ENCODE measurements at places on chromosomes 7 and 10.
A peak's percentile ranks its signal among the peaks of the same experiment; 100 is the strongest.

DNA sequence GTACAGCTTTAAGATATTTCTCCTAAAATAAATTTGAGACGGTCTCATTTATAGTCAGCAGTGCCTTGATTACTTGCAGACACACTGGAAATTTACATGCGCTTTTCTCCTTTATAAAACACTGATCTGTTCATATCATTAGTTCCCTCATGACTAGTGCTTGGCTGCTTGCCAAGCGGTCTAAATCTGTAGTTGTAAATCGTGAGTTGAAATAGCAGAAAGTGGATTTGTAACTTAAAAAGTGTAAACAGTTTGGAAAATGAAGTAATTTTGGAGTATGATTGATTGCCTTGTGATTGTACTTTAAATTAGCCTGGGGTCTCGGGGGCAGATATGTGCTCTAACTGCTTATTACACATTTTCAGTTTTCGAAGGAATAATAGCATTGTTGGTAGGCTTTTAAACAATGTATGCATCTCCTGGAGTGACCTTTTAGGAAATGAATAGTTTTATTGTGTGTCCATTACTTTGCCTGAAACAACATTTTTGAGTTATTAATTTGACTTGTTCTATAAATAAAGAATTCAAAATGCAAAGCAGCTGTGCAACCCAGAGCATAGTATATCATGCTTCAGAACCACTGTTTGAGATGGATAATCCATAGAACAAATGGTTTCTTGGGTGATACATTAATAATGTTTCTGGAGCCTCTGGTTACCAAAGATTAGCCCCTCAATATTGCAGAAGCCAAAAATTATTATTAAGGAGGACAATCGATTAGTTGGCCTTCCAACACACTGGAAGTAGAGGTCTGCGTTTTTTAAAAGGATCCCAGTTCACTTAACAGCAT, 73.3 kb downstream of the ARID5B start:
- DNase-seq = no peak

DNA sequence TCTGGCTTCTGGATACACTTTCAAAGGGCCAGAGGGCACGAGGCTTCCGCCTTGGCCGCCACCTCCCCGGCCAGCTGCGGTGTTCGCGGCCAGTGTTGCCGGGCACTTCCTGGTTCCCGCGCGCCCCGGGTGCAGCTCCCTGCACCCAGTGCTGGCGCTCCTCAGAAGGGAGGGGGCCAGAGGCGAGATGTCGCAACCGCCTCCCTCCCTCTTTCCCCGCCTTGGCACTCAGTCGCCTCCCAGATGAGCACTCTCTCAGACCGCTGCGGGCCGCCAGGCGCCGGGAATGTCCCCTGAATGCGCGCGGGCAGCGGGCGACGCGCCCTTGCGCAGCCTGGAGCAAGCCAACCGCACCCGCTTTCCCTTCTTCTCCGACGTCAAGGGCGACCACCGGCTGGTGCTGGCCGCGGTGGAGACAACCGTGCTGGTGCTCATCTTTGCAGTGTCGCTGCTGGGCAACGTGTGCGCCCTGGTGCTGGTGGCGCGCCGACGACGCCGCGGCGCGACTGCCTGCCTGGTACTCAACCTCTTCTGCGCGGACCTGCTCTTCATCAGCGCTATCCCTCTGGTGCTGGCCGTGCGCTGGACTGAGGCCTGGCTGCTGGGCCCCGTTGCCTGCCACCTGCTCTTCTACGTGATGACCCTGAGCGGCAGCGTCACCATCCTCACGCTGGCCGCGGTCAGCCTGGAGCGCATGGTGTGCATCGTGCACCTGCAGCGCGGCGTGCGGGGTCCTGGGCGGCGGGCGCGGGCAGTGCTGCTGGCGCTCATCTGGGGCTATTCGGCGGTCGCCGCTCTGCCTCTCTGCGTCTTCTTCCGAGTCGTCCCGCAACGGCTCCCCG, at the start of gene FFAR4:
TSS of gene FFAR4 (plus strand) at position 231 of the 842 bp plus-strand sequence. CDS start at position 287, 56 bp downstream.
- DNase-seq = no peak

DNA sequence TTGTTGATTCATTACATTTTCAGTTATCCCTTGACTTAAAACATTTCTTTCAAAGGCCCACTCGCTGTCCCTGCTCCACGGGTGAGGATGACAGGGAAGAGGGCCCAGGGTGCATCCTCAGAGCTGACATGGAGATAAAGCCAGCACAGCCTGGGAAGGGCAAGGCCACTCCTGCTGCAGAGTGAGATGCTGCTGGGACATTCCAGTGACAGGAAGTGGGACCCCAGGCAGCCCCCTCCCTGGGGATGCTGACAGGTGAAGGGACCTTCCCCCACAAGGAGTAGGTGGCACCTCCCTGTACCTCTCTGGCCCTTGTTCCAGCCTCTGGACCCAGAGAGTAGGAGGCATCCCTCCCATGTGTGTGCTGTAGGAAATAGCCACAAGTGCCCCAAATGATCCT, 97.8 kb upstream of the DDC start:
- DNase-seq = no peak

- peak; percentile 83 for DNase-seq
Observed at GRCh38 chr7:100626530-100627237, 14.3 kb downstream of the MOSPD3 start.

DNA sequence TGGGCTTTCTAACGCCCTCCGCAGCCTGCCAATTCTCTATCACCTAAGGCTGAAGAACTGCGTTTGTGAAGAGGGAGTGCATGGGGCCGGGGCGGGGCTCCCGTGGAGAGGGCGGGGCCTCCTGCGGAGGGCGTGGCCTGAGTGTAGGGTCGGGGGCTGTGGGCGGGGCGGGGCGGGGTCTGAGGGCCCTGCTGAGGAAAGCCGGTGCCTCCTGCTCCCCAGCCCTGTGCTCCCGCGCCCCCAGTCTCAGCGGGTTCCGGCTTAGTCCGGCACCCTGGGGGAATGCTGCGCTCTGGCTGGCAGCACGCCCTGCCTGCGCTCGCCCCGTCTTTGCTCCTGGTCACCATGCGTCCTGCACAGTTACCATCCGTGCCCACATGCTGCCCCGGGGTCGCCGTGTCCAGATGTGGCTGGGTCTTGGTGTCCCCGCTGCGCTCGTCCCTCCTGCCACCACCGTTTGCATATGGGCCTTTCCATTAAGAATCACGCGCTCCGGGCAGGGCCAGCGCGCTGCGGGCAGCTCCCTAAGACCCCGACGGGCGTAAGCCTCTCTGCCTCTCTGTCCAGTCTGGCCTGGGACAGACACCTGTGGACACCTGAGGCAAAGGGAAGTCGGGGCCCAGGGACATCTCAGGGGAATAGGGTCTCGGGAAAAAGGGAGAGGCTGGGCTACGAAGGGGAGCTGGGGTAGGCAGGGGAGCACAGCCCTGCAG, 144.0 kb upstream of the RET start:
- peak; percentile 72 for DNase-seq

GRCh38 chr10:6987536-6987945, 407.5 kb upstream of the PRKCQ start:
- no peak for DNase-seq

DNA sequence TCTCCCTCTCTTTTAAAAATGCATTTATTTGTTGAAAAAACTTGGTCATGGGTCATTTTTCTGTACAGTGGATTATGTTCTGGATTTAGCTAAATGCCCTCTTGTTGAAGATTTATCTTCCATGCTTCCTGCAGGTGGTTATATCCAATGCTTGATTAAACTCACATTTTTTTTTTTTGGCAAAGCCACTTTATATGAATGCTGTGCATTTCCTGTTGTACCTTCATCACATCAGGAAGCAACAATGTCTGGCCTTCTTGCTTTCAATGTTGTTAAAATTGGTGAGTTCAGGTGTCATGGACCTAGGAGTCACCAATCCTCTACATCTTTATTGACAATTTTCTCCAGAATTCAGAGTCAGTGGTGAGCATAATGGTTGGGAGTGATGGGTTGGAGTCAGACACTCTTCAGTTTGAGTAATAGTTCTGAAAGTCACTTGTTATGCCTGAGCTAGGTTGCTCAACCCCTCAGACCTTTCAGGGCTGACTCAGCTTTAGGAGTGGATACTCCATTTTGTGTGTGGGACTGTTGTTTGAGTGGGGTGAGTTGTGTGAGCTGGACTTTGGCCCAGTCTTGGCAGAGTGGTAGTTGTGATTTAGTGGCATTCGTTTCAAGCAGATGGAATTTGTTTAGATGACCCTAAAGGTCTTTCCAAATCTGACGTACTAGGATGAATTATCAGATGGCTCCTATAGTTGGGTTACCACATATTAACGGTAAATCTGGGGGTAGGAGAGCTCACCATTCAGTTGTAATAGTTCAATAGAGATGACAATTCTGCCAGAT, 213.5 kb upstream of the ZNF32 start:
- DNase-seq = no peak

DNA sequence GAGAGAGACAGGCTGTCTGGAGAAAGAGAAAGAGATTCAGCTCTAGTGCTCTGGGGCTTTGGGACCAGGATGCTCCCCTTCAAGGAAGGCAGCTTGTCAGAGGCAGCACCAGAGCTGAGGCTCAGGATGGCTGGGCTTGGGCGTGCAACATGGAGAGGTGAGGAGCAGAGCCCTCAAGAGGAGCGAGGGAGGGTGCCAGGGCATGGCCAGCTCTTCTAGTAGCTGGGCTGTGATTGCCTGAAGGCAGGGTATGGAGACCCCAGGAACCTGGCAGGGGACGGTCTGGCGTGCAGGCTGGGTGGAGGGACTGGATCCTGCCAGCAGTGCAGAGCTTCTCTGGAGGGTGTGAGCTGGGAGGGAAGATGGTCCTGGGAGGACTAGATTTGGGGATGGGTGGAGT, 40.2 kb downstream of the ANTXRL start:
- DNase-seq = no peak

- DNase-seq = no peak
Observed at GRCh38 chr10:104643303-104643663, 2.2 kb downstream of the SORCS3 start.

- DNase-seq = no peak
Observed at GRCh38 chr7:90492250-90492649, 22.8 kb downstream of the PTTG1IP2 start.

GRCh38 chr7:101636822-101637623, 7.9 kb upstream of the MYL10 start:
- no peak for DNase-seq

- DNase-seq = no peak
Observed at GRCh38 chr7:71254751-71255150, 122.8 kb downstream of the GALNT17 start.

- no peak for DNase-seq
Observed at GRCh38 chr10:84407388-84408049, 79.1 kb downstream of the CCSER2 start.

DNA sequence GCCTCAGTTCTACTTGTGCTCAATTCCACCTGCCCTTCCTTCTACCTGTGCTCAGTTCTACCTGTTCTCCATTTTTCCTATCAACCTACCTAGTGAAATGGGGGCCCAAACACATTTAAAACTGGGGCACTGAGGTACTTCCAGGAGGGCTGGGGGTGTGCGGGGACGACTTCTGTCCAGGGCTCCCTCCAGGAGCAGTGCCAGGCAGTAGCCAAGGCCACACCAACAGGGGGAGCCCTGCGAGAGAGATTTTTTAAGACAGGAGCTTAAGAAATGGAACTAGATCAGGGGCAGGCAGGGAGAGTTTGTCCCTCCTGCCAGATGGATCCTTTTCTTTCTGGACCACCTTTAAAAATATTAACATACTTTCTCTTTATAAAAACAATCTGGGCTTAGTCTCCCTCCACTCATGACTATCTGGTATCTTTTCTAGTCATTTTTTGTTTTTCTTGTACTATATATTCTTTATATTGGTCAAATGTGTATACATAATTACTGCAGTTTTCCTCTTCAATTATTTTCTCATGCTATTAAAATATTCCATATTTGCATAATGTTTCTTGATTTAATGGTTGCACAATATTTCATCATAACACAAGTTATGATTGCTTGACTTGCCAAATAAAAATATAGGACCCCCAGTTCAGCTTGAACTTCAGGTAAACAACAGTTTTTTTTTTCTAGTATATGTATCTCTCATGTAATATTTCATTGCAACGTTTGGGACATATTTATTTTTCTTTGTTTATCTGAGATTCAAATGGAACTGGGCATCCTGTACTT, 47.3 kb upstream of the INSYN2A start:
- DNase-seq = no peak

- DNase-seq = no peak
Observed at GRCh38 chr10:131569851-131570715, 258.6 kb upstream of the TCERG1L start.

DNA sequence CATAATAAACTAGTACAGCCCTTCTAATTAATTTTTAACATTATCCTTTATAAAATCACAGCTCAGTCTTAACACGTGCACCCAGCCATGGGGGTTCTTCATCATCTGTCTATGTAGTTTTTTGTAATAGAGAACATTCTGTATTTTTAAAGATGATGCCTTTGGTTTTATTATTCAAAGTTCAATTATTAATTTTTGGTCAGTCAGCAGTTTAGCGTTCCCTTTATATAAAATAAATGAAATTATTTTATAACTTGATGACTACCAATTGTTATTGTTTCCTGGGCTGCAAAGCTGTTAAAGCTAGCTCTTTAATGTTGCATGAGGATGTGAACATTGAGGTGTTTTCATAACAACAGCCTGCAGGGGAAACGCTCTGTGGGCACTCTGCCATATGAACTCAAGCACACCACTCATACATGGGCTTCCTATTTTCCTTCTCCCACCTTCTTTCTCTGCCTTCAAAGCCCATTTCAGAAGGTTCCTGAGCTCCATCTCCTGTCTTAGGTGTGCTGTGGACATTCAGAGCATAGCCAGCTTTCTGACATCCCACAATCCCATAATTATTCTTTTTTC, 172.0 kb upstream of the YAE1 start:
- no peak for DNase-seq

DNA sequence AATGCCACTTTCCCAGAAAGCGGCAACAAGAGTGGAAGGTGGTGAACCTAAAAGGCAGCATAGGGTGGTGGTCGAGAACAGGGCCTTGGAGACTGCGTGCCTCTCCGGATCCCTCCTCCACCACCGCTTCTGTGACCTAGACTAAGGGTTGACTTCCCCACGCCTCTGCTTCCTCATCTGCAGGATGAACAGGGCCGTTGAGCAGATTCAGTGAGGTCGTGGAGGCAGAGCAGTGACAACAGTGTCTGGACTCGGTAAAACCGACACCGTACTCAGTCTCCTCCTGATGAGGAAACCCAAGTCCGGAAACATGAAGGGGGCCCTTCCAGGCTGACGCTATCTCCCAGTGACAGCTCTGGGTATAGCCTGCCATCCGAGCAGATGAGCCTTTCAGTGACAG, 162.6 kb downstream of the CELF2 start:
- no peak for DNase-seq

- DNase-seq = no peak
Observed at GRCh38 chr7:33191340-33191739, 62.0 kb downstream of the BBS9 start.

GRCh38 chr7:81293806-81294205, 375.0 kb upstream of the SEMA3C start:
- no peak for DNase-seq

DNA sequence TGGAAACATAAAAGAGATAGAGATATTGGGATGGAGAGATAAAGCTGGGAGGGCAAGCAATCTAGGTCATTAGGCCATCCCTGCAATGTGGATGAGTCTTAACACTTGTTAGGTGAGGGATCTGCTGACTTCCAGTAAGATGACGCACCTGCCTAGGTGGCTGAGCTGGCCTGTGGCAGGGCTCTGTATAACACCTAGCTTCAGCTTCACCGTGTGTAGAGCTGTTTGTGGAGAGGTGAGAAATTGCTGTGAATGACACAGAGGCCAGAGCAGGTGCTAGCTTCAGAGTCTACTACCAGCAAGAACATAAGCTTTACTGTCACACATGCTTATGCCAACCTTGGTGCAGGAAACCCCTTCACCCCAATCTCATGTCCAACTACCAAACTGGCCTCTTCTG, 1010.0 kb downstream of the TYW1 start:
- no peak for DNase-seq
